Psoas muscle (tissue), 8 donors: ENCODE measurements at places on chromosomes 12 and 14. TPM values are rescaled to one million over a fixed set of nuclear protein-coding genes. Genes with fewer than 3 reads are reported as not detected.

- no peak for DNase-seq
Observed at GRCh38 chr12:72207079-72207478, 65.1 kb upstream of the TRHDE start.

GRCh38 chr12:112482733-112483132 lies 64.0 kb downstream of the PTPN11 start:
- no peak for DNase-seq

GRCh38 chr12:74999474-74999873 lies 210.2 kb downstream of the KCNC2 start:
- no peak for DNase-seq

DNA sequence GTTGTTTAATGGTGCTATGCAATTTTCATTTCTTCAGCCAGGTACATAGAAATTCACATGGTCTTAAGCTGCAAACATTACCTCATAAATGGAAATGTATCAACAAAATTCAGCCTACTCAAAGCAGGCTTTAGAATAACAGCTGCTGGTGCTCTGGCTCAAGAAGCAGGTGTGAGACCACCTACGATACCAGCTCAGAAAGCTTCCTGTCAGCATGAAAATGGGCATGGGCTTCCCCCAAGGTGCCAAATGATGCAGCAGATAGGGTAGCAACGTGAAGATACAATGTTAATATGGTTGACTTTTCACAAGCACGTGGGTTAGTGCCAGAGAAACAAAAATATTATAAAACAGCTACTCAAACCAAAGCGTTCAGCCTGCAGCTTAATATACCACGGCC lies 343.4 kb upstream of the PRICKLE1 start:
- no peak for DNase-seq

- no peak for DNase-seq
Observed at GRCh38 chr14:98742001-98742400, 530.0 kb downstream of the BCL11B start.

- no peak for DNase-seq
Observed at GRCh38 chr14:26835979-26836570, 238.2 kb upstream of the NOVA1 start.

- DNase-seq, result no peak
Observed at GRCh38 chr14:29222671-29223268, 456.2 kb downstream of the FOXG1 start.

GRCh38 chr12:91935296-91935695 lies 210.3 kb downstream of the BTG1 start:
- DNase-seq, result no peak

GRCh38 chr12:69514111-69514510 lies 43.9 kb downstream of the FRS2 start:
- DNase-seq, result no peak

- no peak for DNase-seq
Observed at GRCh38 chr12:11016937-11017336, 5.5 kb downstream of the TAS2R19 start.

GRCh38 chr12:93851257-93851671 lies 174.1 kb downstream of the CRADD start:
- no peak for DNase-seq

DNA sequence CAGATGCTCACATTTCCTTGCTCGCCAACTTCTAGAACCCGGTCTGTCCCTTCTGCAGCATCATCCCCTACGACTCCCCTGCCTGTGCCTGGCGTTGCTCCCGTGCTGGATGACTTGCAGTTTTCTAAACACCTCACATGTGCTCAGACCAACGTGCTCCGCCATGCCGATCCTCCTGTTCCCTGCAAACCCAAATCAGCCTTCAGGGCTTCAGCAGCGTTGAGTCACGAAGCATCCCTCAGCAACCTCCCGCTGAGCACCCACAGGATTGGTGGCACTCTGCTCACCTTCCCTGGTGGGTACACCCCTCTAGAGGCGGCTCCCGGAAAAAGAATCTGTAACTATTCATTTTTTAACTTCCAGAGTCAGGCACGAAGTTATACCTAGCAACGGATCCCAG lies 2.8 kb upstream of the PIWIL1 start:
- DNase-seq, result no peak

DNA sequence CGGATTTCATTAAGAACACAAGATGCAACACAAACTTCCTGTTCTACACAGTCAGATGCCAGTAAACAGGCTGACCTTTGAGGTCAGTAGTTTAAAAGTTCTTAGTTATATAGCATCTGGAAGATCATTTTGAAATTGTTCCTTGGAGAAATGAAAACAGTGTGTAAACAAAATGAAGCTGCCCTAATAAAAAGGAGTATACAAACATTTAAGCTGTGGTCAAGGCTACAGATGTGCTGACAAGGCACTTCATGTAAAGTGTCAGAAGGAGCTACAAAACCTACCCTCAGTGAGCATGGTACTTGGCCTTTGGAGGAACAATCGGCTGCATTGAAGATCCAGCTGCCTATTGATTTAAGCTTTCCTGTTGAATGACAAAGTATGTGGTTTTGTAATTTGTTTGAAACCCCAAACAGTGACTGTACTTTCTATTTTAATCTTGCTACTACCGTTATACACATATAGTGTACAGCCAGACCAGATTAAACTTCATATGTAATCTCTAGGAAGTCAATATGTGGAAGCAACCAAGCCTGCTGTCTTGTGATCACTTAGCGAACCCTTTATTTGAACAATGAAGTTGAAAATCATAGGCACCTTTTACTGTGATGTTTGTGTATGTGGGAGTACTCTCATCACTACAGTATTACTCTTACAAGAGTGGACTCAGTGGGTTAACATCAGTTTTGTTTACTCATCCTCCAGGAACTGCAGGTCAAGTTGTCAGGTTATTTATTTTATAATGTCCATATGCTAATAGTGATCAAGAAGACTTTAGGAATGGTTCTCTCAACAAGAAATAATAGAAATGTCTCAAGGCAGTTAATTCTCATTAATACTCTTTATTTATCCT lies 13.5 kb downstream of the PTGER2 start:
- no peak for DNase-seq

DNA sequence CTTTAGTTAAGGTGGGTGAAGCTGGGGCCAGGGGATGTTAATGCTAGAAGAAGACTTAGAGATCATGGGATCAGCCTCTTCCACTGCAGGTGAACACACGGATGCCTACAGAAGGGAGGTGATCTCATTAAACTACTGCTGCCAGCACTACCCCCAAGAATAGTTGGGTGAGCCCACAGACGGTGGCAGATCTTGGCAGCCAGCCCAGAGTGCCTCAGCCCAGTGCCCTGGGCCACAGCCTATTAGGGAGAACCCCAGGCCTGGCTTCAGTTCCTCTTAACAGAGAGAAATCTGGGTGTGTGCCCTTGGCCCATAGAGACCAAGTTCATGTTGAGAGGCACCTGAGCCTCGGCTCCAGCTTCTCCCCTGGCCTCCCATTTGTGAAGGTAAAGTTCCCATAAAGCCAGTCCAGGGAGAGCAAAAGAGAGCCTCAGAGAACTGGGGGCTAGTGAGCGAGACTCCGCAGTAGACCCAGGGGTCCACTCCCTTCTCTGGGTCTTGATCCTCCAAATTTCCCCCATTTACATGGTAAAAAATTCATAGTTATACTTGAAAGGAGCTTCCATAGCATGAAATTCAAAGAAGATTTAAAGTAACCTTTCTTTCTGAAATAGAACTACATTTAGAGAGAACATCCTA lies 125.0 kb upstream of the CCND2 start:
- DNase-seq, result peak; percentile 44

Gene SLC6A15
- 0.08 TPM for polyA plus RNA-seq
